H9 (cell line): ENCODE measurements at places on chromosomes 3 and 15. TPM values are rescaled to one million over a fixed set of nuclear protein-coding genes. Genes with fewer than 3 reads are reported as not detected.
A peak's percentile ranks its signal among the peaks of the same experiment; 100 is the strongest.

- H3K27me3 ChIP-seq = no peaks in the 10 kb centered on the region
- H3K4me3 ChIP-seq = no peak overlapping the region
- H3K4me1 ChIP-seq = peaks cover 3% of the 10 kb centered on the region; the same call in 1 of the 2 replicates
These were observed 19.4 kb upstream of the IL20RB start for GRCh38 chr3:136938334-136938733.

DNA sequence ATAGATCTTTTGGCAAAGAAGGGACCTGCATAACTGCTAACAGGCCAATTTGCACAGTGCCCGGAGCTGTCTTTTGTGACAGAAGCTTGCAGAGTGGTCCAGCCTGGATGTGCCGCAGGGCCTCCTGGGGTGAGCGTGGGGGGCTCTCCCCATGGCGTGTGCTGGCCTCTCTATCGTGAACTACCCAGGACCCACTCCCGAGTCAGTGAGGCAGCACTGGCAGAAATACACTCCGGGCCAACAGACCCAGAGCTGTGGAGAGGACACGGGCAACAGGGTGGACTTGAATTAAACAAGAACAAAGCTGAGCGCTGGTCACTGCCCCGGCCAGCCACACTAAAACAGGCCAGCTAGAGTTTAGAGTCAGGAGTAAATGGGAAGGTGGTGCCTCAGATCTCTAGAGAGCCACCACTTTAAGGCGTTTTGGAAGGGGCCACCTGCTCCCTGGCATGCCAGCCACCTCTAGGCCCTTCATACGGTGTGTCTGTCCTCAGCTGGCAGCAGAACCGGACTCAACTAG, 152.1 kb downstream of the KLF13 start:
- no peak overlapping the region for H3K27ac ChIP-seq
- H3K36me3 ChIP-seq = no peaks in the 10 kb centered on the region

ATP8B4 gene
- 0.52 and 0.61 TPM in 2 replicates for total RNA-seq

HIGD2B gene
- total RNA-seq = not detected in 2 replicates

DNA sequence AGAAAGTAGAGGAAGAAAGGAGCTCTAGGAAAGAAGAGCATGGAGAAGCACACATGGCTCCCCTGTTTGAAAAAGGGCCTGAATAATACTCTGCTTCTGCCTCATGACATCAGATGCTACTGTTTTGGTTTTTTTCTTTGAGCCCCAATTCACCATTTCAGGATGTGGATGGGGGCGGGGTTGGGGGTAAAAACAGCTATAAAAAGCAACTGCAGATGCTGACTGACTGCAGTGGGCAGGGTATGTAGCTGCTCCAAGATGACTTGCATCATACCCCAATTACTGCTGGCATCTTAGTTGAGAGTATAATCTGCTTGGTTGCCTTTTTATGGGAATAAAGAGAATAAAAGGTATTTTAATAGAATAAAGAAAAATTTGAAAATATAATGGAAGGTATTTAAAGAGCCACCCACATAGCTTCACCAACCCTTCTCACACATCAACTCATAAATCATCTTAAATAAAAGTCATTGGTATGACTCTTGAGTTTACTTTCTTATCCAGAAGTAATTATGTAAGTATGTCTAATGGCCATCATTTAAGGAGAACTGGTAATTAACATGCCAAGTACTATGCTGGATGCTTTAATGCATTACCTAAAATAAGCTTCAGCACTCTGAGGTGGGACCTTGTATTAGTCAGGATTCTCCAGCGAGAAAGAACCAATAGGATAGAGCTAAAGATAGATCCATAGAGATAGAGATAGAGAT, 36.4 kb upstream of the TMEM45A start:
- no peaks in the 10 kb centered on the region for H3K27me3 ChIP-seq
- no peaks in the 10 kb centered on the region for H3K4me1 ChIP-seq
- no peak overlapping the region for H3K4me3 ChIP-seq
- DNase-seq = no peak
- H3K36me3 ChIP-seq = peaks cover 21% of the 10 kb centered on the region

- no peak overlapping the region for H3K4me3 ChIP-seq
- H3K27me3 ChIP-seq = no peaks in the 10 kb centered on the region
- no peak for DNase-seq
- H3K27ac ChIP-seq = no peak overlapping the region
These were observed 592.0 kb downstream of the ZNF385D start for GRCh38 chr3:21158861-21159542.

DNA sequence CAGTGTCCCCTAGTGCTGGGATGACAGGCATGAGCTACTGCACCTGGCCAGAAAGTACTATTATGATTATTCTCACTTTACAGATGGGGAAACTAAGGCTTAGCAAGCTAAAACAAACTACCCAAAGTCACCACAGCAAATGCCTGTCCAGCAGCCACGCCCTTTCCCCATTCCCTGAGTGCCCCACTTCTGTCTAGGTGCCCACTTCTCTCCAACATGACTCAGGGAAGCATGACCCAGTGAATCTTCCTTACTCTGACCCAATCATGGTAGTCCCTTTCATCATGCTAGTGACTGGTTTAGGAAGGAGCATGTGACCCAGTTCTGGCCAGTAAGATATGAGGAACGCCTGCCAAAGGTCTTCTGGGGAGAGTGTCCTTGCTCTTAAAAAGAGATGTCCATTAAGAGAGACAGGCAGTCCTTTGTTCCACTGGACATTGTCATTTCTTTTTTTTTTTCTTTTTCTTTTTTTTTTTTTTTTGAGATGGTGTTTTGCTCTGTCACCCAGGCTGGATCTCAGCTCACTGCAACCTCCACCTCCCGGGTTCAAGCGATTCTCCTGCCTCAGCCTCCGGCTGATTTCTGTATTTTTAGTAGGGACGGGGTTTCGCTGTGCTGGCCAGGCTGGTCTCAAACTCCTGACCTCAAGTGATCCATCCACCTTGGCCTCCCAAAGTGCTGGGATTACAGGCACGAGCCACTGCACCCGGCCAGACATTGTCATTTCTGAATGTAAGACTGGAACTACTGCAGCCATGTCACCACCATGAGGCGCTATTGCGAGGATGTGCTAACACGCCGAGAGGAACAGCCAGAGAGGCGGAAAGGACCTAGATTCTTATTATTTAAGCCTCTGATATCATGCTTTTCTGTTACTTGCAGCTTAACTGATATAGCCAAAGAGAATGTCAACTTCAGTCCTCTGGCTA, 19.8 kb downstream of the MEGF11 start:
- no peaks in the 10 kb centered on the region for H3K4me1 ChIP-seq
- H3K36me3 ChIP-seq = peaks cover 2% of the 10 kb centered on the region
- H3K27ac ChIP-seq = no peak overlapping the region

SERPINI2 gene
- 0.22 TPM in 1 of 2 replicates, not detected in the other for total RNA-seq

WDR93 gene
- total RNA-seq = not detected in 2 replicates

RUVBL1 gene
- total RNA-seq = 99.6 and 99.7 TPM in 2 replicates

DNA sequence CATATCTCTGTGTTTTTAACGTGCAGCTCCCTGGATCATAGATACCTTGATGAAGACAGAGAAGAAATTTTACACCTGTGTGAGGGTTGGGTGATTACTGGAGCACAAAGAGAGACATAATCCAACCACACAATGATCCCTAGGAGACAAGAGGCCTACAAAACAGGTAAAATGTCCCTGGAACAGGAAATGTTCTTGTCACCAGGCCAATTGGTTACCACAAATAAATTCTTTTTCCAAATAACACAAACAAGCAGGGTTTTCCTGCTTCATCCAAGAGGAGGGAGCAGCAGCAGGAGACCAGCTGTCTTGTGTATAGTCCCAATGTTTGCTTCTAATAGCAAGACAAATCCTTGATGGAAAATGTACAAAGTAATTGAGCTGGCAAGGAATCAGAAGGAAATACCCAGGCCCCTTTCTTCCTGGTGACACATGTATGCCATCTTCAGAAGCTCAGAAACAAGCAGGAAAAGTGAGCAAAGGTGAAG, 1.4 kb downstream of the MGLL start:
- H3K27ac ChIP-seq = no peak overlapping the region
- DNase-seq = no peak
- H3K27me3 ChIP-seq = peaks cover 10% of the 10 kb centered on the region
- H3K4me1 ChIP-seq = no peaks in the 10 kb centered on the region
- no peak overlapping the region for H3K4me3 ChIP-seq

BHLHE40 gene
- total RNA-seq = 3.9 and 4.1 TPM in 2 replicates

DNA sequence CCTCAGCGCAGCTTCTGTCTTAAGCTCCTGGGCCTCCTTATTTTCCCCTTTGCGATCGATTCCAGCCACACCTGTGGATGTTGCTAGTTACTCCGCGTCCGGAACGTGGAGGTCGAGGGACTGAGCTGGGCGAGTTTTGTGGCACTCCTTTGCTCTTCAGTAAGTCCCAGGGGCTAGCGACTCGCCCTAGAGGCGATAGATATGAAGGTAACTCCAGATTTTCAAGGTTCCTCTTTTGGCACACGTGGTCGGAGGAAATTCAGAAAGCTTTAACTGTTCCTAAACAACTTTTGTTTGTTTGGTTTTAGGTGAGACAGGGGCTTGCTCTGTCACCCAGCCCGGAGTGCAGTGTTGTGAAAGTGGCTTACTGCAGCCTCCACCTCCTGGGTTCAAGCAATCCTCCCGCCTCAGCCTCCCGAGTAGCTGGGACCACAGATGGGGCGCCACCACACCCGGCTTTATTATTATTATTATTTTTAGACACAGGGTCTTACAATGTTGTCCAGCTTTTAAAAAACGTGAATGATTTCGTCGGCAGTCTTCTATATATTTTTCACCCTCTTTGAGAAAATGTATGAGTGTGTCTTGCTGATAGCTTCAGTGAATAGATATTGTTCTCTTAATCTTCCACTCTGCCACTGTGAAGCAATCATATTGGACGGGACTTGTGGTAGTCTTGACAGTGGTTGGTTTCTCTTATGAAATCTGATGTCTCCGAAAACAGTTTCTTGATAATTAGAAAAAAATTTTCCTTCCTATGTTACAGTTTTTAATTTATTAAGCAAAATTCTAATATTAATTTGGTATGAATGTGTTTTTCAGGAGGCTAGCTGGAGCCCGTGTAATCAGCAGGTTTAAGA, 785 bp downstream of the MFSD1 start:
- H3K27ac ChIP-seq = no peak overlapping the region
- H3K4me1 ChIP-seq = no peaks in the 10 kb centered on the region
- no peaks in the 10 kb centered on the region for H3K36me3 ChIP-seq
- H3K4me3 ChIP-seq = peak overlapping the region; percentile 82
- no peak for DNase-seq

KBTBD8 gene
- 16.7 and 19.4 TPM in 2 replicates for total RNA-seq

- no peak for DNase-seq
- no peaks in the 10 kb centered on the region for H3K27me3 ChIP-seq
These were observed 2.8 kb upstream of the LACTB start for GRCh38 chr15:63118854-63119253.

NR1I2 gene
- total RNA-seq = not detected in 2 replicates

DNA sequence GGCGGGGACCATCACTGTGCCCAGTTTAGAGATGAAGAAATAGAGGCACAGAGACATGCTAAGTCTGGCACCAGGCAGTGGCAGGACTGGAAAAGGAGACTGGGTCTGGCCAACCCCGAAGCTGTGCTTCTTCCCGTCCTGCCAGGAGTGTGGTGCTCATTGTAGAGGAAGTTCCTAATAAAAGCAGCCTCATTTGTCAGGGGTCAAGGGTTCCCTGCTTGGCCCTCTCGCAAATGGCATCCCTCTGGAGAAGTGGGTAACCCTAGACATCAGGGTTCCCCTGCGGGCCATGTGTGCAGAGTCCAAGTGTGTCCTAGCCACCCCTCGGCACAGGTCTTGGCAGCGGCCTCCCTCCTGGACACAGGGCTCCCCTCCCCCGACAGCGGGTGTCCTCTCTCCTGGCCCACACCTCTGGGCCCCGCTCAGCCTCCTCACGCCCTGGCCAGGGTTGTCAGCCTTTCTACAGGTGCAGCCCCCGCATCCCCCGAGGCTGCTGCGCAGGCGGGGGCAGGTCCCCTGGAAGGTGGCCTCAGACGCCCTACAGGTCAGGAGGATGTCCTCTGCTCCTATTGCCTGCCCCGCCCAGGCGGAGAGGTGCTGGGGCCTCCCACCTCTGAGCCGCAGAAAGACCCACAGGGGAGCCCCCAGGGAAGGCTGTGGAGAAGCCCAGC, 61.8 kb upstream of the PRR20G start:
- H3K4me1 ChIP-seq = no peaks in the 10 kb centered on the region
- DNase-seq = no peak
- no peaks in the 10 kb centered on the region for H3K36me3 ChIP-seq
- no peak overlapping the region for H3K27ac ChIP-seq

GRCh38 chr3:23756206-23756840, 49.4 kb upstream of the UBE2E1 start:
- peaks cover 5% of the 10 kb centered on the region; the same call in 1 of the 2 replicates for H3K4me1 ChIP-seq
- H3K27ac ChIP-seq = no peak overlapping the region
- H3K36me3 ChIP-seq = no peaks in the 10 kb centered on the region
- H3K4me3 ChIP-seq = no peak overlapping the region
- no peak for DNase-seq

MEIS2 gene
- total RNA-seq = 0.35 and 0.50 TPM in 2 replicates

DNA sequence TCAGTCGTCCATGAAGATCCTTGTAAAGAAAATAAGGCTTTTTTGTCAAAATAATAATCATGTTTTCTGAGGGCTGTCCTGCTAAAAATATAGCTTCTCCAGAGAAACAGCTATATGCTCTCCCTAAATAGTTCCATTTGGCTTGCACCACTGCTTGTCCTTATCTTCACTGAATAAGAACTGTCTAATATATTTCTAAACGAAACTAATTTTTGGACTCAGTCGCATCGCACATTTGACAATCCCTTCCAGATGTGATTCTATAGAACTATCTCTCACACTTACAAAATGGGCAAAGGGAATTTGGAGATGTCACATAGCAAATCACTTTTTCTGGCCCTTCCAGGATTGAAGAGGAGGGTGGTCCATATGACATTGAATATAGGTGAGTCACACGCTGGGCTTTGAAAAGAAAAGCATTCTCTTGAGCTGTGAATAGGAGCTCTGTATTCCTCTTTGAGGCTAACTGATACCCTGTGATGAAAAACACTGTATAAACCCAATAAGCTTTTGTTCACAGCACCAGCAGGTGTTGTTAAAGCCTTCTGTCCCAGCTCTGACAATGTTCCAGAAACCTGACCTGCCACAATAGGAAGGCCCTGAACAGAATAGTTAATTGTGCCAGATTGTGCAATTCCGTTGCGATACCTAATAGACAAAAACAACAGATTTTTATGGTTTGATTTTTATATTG, 1144.2 kb downstream of the ROBO2 start:
- H3K4me3 ChIP-seq = no peak overlapping the region
- no peak overlapping the region for H3K27ac ChIP-seq
- H3K4me1 ChIP-seq = no peaks in the 10 kb centered on the region
- H3K27me3 ChIP-seq = no peaks in the 10 kb centered on the region
- DNase-seq = no peak

- no peak overlapping the region for H3K4me3 ChIP-seq
- no peak for DNase-seq
- peaks cover 4% of the 10 kb centered on the region for H3K36me3 ChIP-seq
- H3K4me1 ChIP-seq = no peaks in the 10 kb centered on the region
These were observed 35.8 kb downstream of the MYO9A start for GRCh38 chr15:72082176-72082575.

GRCh38 chr3:107897471-107898061, 193.3 kb downstream of the CD47 start:
- H3K4me1 ChIP-seq = no peaks in the 10 kb centered on the region
- H3K27me3 ChIP-seq = no peaks in the 10 kb centered on the region
- no peaks in the 10 kb centered on the region for H3K36me3 ChIP-seq
- DNase-seq = no peak

TIMP4 gene
- 8.4 and 8.5 TPM in 2 replicates for total RNA-seq

ROBO1 gene
- total RNA-seq = 62.2 and 62.7 TPM in 2 replicates

GRCh38 chr3:138675393-138675792, 66.8 kb downstream of the FAIM start:
- H3K4me1 ChIP-seq = 0 out of 2 replicates have a peak, but pooled peaks cover 3% of the 10 kb centered on the region
- H3K4me3 ChIP-seq = no peak overlapping the region
- H3K36me3 ChIP-seq = peaks cover 32% of the 10 kb centered on the region
- H3K27me3 ChIP-seq = no peaks in the 10 kb centered on the region
- H3K27ac ChIP-seq = no peak overlapping the region

LYZL4 gene
- not detected in 2 replicates for total RNA-seq
